HFF-Myc (cell line): ENCODE measurements at places on chromosomes 1 and 21.
A peak's percentile ranks its signal among the peaks of the same experiment; 100 is the strongest.

DNA sequence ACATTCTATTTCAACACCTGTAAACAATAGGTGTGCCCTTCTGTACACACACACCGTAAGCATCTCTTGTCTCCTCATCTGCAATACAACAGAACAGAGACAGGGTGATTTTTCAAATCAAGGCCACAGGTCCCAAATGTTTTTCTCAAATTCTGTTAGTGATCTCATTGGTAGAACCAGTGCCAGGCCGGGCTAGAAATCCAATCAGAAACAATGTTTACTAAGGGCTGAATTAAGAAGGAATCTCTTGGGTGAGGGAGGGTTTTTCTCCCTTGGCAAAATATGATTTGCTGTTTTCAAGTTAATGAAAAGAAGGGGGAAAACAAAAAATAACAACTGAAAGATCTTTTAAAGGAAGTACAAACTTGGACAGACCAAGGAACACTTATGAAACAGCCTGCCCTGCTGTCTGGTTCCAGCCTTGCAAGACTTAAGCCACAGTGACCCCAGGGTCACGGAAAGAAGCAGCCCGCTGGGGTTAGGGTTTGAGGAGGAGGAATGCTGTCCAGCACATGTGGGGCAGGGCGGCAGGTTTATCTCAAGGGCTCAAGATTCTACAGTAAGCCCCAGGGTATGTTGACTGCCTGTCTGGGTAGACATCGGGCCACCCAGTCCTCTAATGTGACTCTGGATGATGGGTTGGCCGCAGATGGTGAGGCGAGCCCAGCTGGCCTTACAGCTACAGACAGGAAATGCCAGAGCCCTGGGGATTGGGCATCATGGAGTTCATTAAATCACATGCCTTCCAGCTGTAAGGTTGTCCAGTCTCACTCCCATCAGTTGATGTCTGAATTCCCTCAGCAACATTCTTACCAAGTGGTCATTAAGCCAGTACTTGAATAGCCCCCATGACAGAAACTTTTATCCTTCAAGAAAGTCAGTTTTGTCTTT, 73.3 kb upstream of the SLC44A3 start:
- DNase-seq, result no peak

GRCh38 chr1:67534627-67535065, 104.4 kb upstream of the SERBP1 start:
- DNase-seq, result peak; percentile 26

DNA sequence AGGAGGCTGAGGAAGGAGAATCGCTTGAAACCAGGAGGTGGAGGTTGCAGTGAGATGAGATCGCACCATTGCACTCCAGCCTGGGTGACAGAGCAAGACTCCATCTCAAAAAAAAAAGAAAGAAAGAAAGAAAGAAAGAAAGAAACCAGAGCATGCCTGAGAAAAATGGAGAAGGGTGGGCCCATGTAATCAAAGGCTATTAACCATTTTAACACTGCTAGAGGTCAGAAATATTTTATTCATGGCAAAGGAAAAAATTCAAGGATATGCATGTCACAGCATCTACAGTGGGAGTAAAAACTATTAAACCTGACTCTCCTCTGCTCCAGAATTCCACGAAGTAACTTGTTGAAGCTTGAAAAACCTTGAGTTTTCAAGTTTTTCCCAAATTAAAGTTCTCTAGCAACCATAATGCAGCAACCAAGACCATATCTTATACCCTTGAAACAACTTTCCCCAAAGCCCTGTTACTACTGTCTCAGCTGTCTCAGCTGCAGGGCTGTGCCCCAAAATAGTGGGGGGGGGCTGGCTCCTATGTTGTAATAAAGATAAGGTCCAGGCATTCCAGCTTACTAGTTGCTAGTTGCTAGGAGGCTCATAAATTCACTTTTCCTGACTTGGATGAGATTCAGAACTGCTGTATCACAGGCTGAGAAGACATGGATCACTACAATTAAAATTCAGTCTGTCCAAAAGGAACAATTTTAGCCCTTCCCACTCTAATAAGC, 112.9 kb upstream of the SOD1 start:
- DNase-seq, result no peak

GRCh38 chr1:242522304-242522945, 2.1 kb downstream of the PLD5 start:
- DNase-seq, result no peak

DNA sequence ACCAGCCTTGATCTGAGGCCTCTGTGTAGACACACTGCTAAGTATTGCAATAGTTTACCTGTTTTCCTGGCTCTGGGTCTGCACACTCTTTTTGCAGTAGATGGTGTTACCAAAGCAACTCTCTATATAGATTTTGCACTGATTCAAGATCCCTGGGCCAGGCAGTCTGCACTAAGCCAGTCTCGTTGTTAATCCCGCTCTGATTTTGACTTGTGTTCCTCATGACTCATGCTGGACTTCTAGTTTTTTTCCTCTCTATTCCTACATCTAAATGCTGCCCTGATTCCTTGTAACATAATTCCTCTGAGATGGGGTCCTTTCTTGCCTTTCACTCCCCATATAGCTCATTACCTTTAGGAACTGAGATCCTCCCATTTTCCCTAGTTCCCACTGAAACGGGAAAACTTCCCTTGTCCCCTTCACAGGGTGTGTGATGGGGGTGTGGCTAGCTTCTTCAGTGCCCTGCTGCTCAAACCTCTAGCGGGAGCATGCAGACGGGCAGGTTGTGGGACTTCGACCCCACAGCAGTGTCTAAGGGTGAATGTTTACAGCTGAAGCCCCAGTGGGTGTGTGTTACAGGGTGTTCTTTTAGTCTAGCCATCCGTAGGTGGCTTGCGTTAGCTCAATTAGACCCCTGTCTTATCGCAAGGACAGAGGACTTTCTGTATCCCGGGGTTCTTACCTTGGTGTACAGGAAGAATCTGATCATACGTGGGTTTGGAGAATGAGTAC, 106.5 kb upstream of the RAB3GAP2 start:
- DNase-seq, result no peak

DNA sequence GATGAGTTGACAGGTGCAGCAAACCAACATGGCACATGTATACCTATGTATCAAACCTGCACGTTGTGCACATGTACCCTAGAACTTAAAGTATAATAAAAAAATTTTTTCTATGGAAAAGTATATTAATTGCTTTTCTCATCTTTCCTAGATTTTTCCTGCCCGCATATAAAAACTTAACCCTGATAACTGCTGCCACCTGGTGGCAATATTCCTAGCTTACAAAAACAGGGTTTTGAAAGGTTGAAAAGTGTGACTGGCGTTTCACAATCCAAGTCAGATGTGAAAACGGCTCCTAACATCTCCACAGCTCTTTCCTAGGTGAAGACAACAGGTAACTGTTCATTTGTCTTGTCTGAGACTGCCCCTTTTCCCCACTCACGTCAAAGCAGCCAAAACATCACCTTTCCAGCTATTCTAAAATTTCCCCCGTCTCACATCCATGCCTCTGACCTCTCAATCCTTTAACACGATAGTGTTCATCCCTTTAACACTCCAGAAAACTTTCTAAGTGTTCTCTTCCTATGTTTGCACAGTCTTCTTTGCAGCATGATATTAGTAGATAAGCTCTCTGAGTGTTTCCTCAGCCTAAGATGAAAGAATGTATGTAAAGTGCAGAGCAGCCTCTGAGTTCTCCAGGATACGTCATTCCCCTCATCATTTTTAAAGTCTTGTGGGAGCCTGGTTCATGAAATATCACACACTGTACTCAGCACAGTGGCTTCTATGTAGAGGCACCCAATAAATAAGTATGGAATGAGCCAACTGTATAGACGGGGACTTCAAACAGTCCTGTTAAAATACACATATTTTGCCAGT, 27.5 kb downstream of the OVGP1 start:
- DNase-seq, result no peak

- no peak for DNase-seq
These were observed 177.8 kb upstream of the KLHDC7A start for GRCh38 chr1:18302788-18303413.

- no peak for DNase-seq
These were observed 26.5 kb downstream of the METTL18 start for GRCh38 chr1:169768161-169768560.

- DNase-seq, result no peak
These were observed 49.7 kb downstream of the NTPCR start for GRCh38 chr1:232999956-233000625.

DNA sequence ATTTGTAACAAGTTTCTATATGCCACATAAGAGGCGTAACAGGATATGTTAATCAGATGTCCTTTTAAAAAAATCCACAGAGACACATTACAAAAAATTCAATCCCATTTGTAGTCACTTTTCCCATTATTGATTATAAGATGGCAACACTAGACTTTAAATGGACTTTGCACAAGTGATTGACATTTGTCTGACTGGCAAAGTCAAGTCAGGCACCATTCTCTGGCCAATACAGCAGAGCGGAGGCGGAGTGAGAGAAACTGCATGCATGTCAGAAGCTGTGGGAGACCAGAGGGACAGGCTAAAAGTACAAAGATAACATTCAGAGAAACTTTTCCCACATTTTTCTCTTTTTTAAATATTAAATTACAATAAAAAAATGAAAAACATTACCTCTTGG, 28.1 kb upstream of the RGS5 start:
- DNase-seq, result no peak

- DNase-seq, result no peak
These were observed 22.2 kb downstream of the SLC2A1 start for GRCh38 chr1:42936309-42937078.

GRCh38 chr1:110601332-110601731, 4.8 kb downstream of the KCNA2 start:
- no peak for DNase-seq

- DNase-seq, result no peak
These were observed 27.9 kb upstream of the HJV start for GRCh38 chr1:146049436-146049835.

GRCh38 chr21:37508341-37508740, 141.8 kb downstream of the DYRK1A start:
- DNase-seq, result no peak

DNA sequence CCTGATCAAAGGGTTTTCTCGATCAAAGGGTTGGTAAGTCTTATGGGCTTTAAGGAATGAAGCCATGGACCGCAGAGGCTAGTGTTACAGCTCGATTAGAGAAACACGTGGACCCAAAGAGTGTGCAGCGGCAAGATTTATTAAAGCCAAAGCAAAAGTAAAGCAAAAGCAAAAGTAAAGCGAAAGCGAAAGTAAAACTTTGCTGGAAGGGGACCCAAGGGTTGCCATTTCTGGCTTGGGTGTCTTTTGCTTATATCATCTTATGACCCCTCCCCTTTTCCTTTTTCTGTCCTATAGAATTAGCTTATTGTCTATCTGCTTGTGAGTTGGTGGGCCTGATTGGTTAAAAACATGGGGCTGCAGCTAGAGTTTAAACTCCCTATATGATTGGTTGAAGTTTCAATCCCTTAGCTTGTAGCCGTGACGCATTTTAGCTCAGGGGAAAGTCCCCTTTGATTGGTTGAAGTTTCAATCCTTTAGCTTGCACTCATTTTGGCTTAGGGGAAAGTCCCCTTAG, 957.0 kb downstream of the AMY1C start:
- no peak for DNase-seq

- DNase-seq, result no peak
These were observed 9.6 kb upstream of the SPRR2F start for GRCh38 chr1:153122831-153123421.

DNA sequence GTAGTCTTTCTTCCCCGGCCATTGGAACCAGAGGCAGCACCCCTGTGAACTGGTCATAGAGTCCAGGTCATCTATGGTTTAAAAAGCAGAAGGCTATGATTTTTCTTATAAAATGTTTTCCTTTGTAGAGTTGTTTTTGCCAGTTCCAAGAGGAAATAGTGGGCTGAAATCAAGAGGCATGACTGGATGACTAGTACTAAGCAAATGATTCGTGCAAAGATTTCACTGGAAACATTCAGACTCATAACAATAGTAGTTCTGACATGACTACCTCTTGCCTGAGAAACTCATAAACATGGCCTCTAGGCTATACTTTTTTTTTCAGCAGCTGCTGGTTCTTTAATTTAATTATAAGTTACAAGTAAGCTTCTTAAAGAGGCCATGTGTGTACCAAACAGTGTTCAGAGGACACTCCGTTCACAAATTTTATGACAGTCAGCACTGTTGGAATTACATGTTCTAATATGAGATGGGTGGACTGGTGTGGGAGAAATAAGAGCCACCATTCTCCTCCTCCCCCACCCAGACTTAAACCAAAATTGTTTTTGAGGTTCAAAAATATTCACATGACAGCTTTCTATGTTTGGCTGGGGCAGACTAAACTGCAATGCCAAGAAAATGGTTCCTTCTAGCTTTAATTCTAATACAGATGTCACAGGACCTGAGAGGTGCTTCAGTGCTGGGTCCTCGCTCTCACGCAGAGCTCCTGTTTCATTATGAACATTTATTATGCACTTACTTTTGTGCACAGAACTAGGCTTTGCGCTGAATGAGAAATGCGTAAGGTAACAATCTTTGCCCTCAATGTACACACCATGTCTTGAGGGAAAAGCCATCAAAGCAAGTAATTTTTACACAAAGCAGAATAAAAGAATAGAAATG, 147.5 kb downstream of the ZC3H11B start:
- no peak for DNase-seq

- peak; percentile 33 for DNase-seq
These were observed 757 bp upstream of the NRIP1 start for GRCh38 chr21:15065392-15066122.

DNA sequence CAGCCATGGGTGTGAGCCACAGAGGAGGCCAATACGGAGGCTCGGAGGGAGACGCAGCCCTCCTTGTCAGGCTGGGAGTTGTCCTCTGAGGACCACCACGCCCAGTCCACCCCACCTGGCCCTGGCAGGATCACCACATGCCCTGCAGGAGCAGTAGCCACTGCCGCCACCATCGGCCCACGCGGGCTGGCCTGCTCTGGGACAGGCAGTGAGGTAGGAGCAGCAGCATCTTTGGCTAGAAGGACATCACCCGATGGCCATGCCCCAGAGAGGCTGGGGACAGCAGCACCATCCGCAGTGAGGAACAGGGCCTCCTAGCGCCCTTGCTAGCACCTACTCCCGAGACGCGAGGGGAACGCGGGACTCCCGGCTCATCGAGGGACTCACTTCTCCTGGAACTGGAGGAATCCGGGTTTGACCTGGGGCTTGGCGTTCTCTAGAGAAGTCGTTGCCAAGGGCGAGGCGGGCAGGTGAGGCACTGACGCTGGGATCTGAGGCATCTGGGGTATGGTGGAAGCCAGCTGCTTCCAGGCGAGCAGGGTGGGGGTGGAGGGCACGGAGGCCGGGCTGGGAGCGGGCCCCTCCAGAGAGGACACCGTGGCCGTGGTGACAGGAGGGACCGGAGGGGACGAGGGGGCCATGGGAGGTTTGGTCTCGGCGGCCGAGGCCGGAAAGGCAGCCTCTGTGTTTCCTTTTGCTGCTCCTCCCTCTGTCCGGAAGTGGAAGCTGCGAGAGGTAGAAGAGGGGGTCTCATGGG, 148.9 kb downstream of the CASZ1 start:
- no peak for DNase-seq

GRCh38 chr21:42114646-42115045, 43.5 kb downstream of the UMODL1 start:
- DNase-seq, result no peak

DNA sequence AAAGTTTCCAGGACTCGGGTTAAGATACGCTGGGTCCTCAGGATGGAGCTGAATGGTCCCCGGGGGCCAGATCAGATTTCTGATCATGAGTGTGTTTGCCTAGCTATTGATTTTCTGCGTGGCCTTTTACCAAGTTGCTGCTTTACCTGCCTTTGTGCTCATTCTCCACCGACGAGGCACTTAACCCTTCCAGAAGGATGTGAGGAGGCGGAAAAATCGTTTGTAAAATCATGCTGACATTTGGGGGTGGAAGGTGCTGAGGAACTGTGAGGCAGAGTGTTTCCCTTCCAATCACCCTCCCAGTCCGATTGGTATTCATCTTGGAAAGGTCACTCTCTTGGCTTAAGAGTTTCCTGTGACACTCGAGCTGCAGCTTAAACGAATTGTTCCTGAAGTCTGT, 337.1 kb upstream of the KAZN start:
- no peak for DNase-seq

GRCh38 chr1:21647431-21648351, 21.5 kb downstream of the RAP1GAP start:
- peak; percentile 61 for DNase-seq
